ENCODE measurements at places on chromosomes 12 and 14. TPM values are rescaled to one million over a fixed set of nuclear protein-coding genes. Genes with fewer than 3 reads are reported as not detected.

The SDSL gene
- total RNA-seq = 2.4 TPM

The CHMP4A gene
- 96.5 TPM for total RNA-seq

The PMEL gene
- not detected for total RNA-seq

The FAIM2 gene
- total RNA-seq = 0.83 TPM

The OTX2 gene
- not detected for total RNA-seq
